ENCODE measurements at places on chromosomes 2 and 18. TPM values are rescaled to one million over a fixed set of nuclear protein-coding genes. Genes with fewer than 3 reads are reported as not detected.

DNA sequence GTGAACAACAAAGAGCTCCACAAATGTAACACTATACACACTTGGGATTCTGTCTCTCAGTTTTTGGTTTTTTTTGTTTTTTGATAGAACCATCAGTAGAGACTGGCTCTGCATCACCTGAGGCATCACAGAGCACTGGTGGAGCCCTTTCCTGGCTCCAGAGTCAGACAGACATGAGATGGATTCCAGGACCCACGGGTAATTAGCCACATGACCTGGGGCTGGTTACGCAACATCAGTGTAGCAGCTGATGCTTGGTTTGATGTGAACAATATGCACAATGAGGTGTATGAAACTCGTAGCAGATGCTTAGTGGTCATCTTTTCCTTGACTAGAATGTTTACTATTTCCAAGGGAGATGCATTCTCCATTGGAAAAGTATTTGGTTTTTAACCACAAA is 40.7 kb downstream of the CMPK2 start:
- no peaks in the 10 kb centered on the region for H3K36me3 ChIP-seq
- no peak overlapping the region for H3K4me3 ChIP-seq
- no peak for DNase-seq
- H3K4me1 ChIP-seq = peaks cover 38% of the 10 kb centered on the region
- no peak overlapping the region for H3K27ac ChIP-seq
- H3K27me3 ChIP-seq = no peaks in the 10 kb centered on the region

- no peaks in the 10 kb centered on the region for H3K4me1 ChIP-seq
- H3K4me3 ChIP-seq = no peak overlapping the region
- H3K27me3 ChIP-seq = no peaks in the 10 kb centered on the region
- H3K27ac ChIP-seq = no peak overlapping the region
- no peaks in the 10 kb centered on the region for H3K36me3 ChIP-seq
These were observed 65.9 kb downstream of the BCL2 start for GRCh38 chr18:63253428-63254372.

Gene GCKR
- not detected for total RNA-seq

Gene USP40
- 20.0 TPM for total RNA-seq

Gene USP14
- total RNA-seq = 51.0 TPM

GRCh38 chr2:197011801-197012641 is 85.5 kb upstream of the PGAP1 start:
- peaks cover 10% of the 10 kb centered on the region for H3K4me1 ChIP-seq
- no peak overlapping the region for H3K4me3 ChIP-seq

- peak overlapping the region; percentile 16 for H3K4me3 ChIP-seq
- H3K4me1 ChIP-seq = peaks cover 23% of the 10 kb centered on the region
- no peaks in the 10 kb centered on the region for H3K27me3 ChIP-seq
- DNase-seq = peak; percentile 42
- H3K27ac ChIP-seq = peak overlapping the region; percentile 88
These were observed 136.7 kb downstream of the LAMA3 start for GRCh38 chr18:23825978-23826405.

Gene PXDN
- total RNA-seq = 15.7 TPM

Gene LRP2
- 0.05 TPM for total RNA-seq

Gene VSNL1
- total RNA-seq = 15.8 TPM

Gene ABCG5
- not detected for total RNA-seq

Gene EIPR1
- 12.2 TPM for total RNA-seq

DNA sequence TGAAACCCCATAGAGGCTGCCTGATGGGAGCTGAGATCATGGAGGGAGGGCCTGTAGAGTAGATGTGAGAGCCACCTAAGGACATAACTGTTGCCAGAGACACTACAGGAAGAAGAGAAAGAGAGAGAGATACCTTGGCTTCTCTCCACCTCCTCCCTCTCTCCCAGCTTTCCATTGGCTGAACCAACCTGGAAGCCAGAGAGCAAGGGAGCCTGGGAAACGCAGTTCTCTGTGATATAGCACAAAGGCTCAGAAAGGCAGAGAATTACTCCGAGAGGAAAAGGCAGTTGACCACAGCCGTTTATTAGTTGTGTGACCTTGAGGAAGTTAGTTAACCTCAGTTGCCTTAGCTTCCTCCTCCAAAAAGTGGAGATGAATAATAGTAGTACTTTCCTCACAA is 37.7 kb upstream of the MAT2A start:
- H3K4me1 ChIP-seq = peaks cover 78% of the 10 kb centered on the region
- no peak for DNase-seq
- H3K27ac ChIP-seq = peak overlapping the region; percentile 77
- H3K36me3 ChIP-seq = no peaks in the 10 kb centered on the region
- no peaks in the 10 kb centered on the region for H3K27me3 ChIP-seq
- H3K4me3 ChIP-seq = no peak overlapping the region

DNA sequence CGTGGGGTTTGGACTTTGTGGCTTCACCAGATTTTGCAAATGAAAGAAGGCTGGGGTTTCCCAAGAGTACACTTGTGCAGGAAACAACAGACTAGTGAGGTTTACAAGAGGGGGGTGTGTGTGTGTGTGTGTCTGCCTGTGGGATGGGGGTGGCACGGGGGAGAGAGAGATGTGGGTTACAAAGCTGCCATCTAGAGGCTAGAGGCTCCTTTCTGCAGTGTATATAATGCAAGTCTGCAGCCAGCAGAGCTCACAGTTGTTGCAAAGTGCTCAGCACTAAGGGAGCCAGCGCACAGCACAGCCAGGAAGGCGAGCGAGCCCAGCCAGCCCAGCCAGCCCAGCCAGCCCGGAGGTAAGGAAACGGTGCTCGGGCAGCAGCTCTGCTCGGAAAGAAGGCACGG is at the start of gene ACKR3:
Gene ACKR3 (plus strand): TSS at position 253 of the 401 bp plus-strand sequence. CDS start 10,641 bp downstream, outside the sequence.
- H3K4me1 ChIP-seq = peaks cover 83% of the 10 kb centered on the region
- H3K36me3 ChIP-seq = no peaks in the 10 kb centered on the region
- peak; percentile 75 for DNase-seq
- peak within 1 kb of the TSS; percentile 99 for H3K27ac ChIP-seq
- no peaks in the 10 kb centered on the region for H3K27me3 ChIP-seq
- H3K4me3 ChIP-seq = peak within 1 kb of the TSS; percentile 77

Gene FHOD3
- total RNA-seq = 346 TPM

- H3K27me3 ChIP-seq = peaks cover 39% of the 10 kb centered on the region
- no peaks in the 10 kb centered on the region for H3K36me3 ChIP-seq
- no peak overlapping the region for H3K27ac ChIP-seq
- H3K4me1 ChIP-seq = no peaks in the 10 kb centered on the region
These were observed 26.5 kb upstream of the OTOS start for GRCh38 chr2:240166761-240167587.

Gene ACTG2
- 1.6 TPM for total RNA-seq

Gene C2orf78
- total RNA-seq = not detected

GRCh38 chr2:12587729-12588522 is 128.8 kb upstream of the TRIB2 start:
- H3K27ac ChIP-seq = no peak overlapping the region
- no peaks in the 10 kb centered on the region for H3K27me3 ChIP-seq
- DNase-seq = no peak
- H3K4me1 ChIP-seq = peaks cover 9% of the 10 kb centered on the region

- H3K4me1 ChIP-seq = peaks cover 11% of the 10 kb centered on the region
- no peak overlapping the region for H3K4me3 ChIP-seq
- no peak for DNase-seq
- no peak overlapping the region for H3K27ac ChIP-seq
- H3K36me3 ChIP-seq = no peaks in the 10 kb centered on the region
- peaks cover 46% of the 10 kb centered on the region for H3K27me3 ChIP-seq
These were observed 34.0 kb downstream of the LOXHD1 start for GRCh38 chr18:46622999-46623398.

Gene SDC1
- total RNA-seq = 0.41 TPM

Gene AGXT
- total RNA-seq = not detected

GRCh38 chr2:12718015-12718671 is 1.4 kb downstream of the TRIB2 start:
- no peaks in the 10 kb centered on the region for H3K27me3 ChIP-seq
- H3K36me3 ChIP-seq = peaks cover 2% of the 10 kb centered on the region
- DNase-seq = no peak
- peaks cover 93% of the 10 kb centered on the region for H3K4me1 ChIP-seq
- peak overlapping the region; percentile 96 for H3K4me3 ChIP-seq

Gene TNP1
- not detected for total RNA-seq

DNA sequence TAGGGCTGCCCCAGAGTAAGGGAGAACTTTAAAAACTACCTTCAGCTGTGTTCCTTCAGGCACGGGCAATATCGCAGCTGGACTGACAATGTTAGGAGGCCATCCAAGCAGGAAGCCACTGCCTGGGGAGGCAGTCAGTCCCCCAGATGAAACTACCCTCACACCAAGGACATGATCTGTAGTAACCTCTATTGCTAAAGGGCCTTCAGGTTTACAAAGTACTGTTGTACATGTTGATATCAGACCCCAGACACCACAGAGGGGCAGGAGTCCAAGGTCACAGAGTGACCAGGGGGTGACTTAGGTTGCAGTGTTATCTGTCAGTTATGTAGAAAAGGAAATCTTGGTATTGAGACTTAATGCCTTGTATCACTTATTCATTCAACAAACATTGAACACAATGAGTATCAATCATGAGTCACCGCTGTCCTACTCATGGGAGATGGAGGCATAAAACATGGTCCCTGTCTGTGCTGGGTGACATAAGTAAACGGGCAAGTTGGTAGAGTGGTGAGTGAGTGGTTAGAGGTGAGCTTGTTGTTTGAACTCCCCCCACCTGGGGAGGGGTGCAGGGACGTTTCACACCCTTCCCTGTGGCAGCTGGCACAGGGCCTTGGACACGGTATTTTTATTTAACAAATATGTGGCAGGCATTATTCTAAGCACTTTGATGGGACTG is 7.1 kb downstream of the CABLES1 start:
- H3K4me3 ChIP-seq = no peak overlapping the region
- no peaks in the 10 kb centered on the region for H3K36me3 ChIP-seq
- peaks cover 70% of the 10 kb centered on the region for H3K27me3 ChIP-seq
- H3K27ac ChIP-seq = peak overlapping the region; percentile 69
- DNase-seq = no peak

All from left ventricle myocardium inferior (tissue), 1 donor.